M059J (cell line): ENCODE measurements at places on chromosomes 3 and 15. TPM values are rescaled to one million over a fixed set of nuclear protein-coding genes. Genes with fewer than 3 reads are reported as not detected.

DNA sequence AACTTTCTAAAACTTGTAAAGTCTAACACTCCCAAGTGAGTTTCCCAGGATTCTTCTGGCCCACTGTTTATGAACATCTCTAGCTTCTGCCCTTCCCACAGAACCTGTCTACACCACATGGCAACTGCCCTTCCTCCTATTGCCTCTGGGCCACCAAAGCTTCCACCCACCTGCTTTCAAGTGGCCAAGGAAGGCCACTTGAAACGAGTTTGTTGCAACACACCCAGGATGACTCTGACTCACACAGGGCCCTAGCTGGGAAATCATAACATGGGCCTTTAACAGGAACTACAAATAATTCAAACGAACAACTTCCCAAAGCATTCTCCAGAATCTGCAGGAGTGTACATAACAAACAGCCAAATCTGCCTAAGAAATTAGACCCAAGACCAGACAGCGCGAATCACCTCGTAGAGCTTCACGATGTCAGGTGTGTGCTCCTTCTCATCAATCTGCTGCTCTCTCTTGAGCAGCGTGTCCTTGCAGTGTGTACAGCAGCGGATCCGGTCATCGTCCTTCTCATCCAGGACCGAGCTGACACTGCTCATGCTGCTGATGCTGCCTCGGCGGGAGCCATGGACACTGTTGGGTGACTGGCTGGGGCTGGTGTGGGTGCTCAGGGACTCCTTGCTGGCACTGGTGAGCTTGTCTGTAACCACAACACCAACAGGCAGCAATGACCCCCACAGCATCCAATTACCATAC, 16.8 kb downstream of the RBSN start:
- DNase-seq: no peak

TMEM212 gene
- total RNA-seq: not detected in 2 replicates

- DNase-seq: peak; percentile 93
These were observed 86.4 kb downstream of the TIGIT start for GRCh38 chr3:114380233-114380651.

- no peak for DNase-seq
These were observed 751.7 kb downstream of the CADM2 start for GRCh38 chr3:85710490-85710889.

GRCh38 chr15:99168601-99169580, 64.0 kb downstream of the SYNM start:
- DNase-seq: no peak

- no peak for DNase-seq
These were observed 21.0 kb upstream of the ATP2B2 start for GRCh38 chr3:10526366-10526765.

CDAN1 gene
- 8.5 and 10.2 TPM in 2 replicates for total RNA-seq

- DNase-seq: no peak
These were observed 138.4 kb upstream of the KCNMB2 start for GRCh38 chr3:178397836-178398235.

GPR149 gene
- not detected in 2 replicates for total RNA-seq

ZMYND10 gene
- 0.37 and 3.2 TPM in 2 replicates for total RNA-seq

- DNase-seq: no peak
These were observed 62.3 kb downstream of the PDIA5 start for GRCh38 chr3:123129092-123129491.

SQOR gene
- total RNA-seq: 30.8 and 47.0 TPM in 2 replicates

DNA sequence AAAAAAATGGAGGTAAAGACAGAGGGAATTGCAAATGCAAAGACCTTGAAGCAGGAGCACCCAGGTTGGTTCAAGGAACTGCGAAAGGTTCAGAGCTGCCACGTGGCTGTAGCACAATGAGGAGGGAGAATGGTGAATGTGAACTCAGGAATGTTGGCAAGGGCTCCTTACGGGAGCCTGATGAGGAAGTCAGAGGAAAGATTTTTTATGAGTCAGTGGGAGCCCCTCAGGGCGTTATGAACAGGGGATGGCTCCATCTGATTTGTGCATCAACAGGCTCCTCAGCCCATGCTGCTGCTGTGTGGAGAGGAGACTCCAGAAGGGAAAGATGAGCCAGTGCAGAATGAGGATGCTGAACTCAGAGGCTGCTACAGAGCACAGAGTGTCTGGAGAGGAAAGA, 194.4 kb downstream of the ARRDC4 start:
- peak; percentile 98 for DNase-seq

GRCh38 chr3:77203851-77204250, 164.0 kb downstream of the ROBO2 start:
- DNase-seq: no peak

A4GNT gene
- not detected in 2 replicates for total RNA-seq

C3orf80 gene
- 0.25 and 0.57 TPM in 2 replicates for total RNA-seq

LRRC3B gene
- total RNA-seq: not detected in 2 replicates

DNA sequence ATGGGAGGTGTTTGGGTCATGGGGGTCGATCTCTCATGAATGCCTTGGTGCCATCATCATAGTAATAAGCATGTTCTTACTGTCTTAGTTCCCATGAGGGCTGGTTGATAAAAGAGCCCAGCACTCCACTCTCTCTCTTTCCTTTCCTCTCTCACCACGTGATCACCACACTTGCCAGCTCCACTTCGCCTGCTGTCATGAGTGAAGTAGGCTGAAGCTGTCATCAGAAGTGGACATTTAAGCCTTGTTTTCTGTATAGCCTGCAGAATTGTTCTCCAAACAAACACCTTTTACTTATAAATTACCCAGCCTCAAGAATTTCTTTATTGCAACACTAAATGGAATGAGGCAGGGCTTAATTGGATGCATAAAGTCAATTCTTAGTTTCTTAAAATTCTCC, 6.1 kb downstream of the OR5H1 start:
- peak; percentile 11 for DNase-seq

DNA sequence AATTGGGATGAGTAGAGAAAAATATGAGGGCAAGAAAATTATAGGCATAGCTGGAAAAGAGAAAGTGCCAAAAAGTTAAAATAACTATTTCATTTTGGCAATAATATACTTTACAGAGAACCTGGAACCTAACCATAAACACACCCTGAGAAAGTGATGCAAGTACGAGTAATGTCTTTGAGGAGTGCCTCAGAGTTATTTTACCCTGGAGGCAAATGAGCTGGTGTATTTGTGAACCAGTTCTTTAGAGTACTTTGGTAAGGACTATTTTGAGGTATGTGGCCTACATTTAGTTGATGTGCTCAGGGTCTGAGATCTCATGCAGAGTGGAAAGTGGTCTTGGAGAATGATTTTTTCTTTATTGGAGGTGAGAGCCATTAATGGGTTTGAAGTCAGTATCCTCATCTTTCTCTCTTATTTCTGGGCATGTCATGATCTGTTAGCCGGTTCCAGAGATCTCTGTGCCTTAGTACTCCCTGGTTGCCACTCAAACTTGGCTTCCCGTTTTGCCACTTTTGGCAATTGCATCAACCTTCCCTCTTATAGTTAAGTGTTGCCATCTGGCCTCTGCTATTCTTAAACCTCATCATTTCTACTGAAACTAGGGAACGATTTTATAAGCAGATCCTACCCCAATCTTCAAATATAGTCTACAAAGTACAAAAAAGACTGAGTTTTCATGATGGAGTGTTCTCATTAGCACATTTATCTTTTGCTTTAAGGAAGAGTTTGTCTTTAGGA, 145.7 kb downstream of the EPHA6 start:
- DNase-seq: no peak

GRCh38 chr3:42805141-42805821, 991 bp upstream of the HIGD1A start:
- DNase-seq: no peak

GRCh38 chr3:71616571-71617021, 33.1 kb upstream of the FOXP1 start:
- DNase-seq: no peak

INAFM2 gene
- 21.6 and 29.3 TPM in 2 replicates for total RNA-seq

DNA sequence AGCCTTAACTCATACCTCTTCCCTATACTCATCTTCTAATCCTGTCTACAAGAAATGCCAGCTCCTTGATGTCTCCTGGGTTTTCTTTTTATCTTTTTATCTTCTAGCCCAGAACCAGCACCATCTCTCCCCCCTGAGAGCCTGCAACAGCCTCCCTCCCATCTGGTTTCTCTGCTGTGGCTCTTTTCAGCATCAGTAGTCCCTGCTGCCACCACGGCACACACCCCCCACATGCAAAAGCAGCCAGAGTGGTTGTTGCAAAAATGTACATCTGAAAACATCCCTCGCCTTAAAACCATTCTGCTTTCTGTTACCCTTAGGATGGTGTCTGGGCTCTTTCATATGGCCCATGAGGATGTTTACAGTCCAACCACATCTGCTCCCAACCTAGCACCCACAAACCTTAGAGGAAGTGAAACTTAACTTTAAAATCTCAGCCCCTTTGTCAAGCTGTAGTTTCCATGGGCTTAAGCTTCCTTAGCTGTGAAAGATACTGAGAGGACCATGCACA, 775 bp downstream of the TTC21A start:
- no peak for DNase-seq

GRCh38 chr3:113035387-113035982, 44.7 kb downstream of the GTPBP8 start:
- peak; percentile 67 for DNase-seq
